ENCODE measurements at places on chromosomes 1 and 21. TPM values are rescaled to one million over a fixed set of nuclear protein-coding genes. Genes with fewer than 3 reads are reported as not detected.

GRCh38 chr1:30679201-30679975, 44.0 kb downstream of the MATN1 start:
- no peak overlapping the region for H3K4me3 ChIP-seq
- DNase-seq: no peak
- H3K27me3 ChIP-seq: peaks cover 3% of the 10 kb centered on the region
- peaks cover 18% of the 10 kb centered on the region for H3K4me1 ChIP-seq
- no peak overlapping the region for H3K27ac ChIP-seq

DNA sequence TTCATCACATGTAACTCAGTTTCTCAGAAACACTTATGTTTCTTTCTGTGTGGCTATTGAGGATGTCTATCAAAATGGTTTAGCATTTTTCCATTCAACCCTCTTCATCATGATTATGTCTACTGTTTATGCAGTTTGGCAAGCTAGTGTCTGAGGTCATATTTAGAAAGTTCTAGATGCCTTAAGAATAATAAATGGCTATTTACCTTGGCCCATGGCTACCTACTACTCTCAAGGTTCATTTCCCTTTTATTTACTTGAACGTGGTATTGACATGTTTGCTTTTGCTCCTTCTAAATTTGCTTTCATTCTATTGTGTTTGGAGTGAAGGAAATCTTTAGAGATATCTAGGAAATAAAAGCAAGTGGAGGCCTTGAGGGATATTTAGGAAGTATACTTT, 193.7 kb upstream of the OLFM3 start:
- H3K4me3 ChIP-seq: no peak overlapping the region
- no peak overlapping the region for H3K27ac ChIP-seq
- H3K4me1 ChIP-seq: no peaks in the 10 kb centered on the region
- H3K27me3 ChIP-seq: no peaks in the 10 kb centered on the region

GRCh38 chr1:30085811-30086770, 637.3 kb downstream of the MATN1 start:
- DNase-seq: no peak
- no peak overlapping the region for H3K27ac ChIP-seq
- H3K4me3 ChIP-seq: peak overlapping the region; percentile 11

- no peaks in the 10 kb centered on the region for H3K27me3 ChIP-seq
- no peak for DNase-seq
- peaks cover 56% of the 10 kb centered on the region for H3K4me1 ChIP-seq
- H3K27ac ChIP-seq: peak overlapping the region; percentile 93
- peaks cover 6% of the 10 kb centered on the region for H3K36me3 ChIP-seq
Observed at GRCh38 chr1:25569597-25570396, 26.4 kb downstream of the LDLRAP1 start.

- DNase-seq: no peak
- no peak overlapping the region for H3K4me3 ChIP-seq
- no peaks in the 10 kb centered on the region for H3K27me3 ChIP-seq
- no peaks in the 10 kb centered on the region for H3K36me3 ChIP-seq
- H3K4me1 ChIP-seq: no peaks in the 10 kb centered on the region
Observed at GRCh38 chr1:214470132-214470531, 81.3 kb downstream of the PTPN14 start.

GRCh38 chr21:45386728-45387371, 18.1 kb upstream of the COL18A1 start:
- H3K4me3 ChIP-seq: no peak overlapping the region
- peaks cover 27% of the 10 kb centered on the region for H3K4me1 ChIP-seq
- peak overlapping the region; percentile 32 for H3K27ac ChIP-seq
- no peaks in the 10 kb centered on the region for H3K27me3 ChIP-seq
- no peaks in the 10 kb centered on the region for H3K36me3 ChIP-seq

DNA sequence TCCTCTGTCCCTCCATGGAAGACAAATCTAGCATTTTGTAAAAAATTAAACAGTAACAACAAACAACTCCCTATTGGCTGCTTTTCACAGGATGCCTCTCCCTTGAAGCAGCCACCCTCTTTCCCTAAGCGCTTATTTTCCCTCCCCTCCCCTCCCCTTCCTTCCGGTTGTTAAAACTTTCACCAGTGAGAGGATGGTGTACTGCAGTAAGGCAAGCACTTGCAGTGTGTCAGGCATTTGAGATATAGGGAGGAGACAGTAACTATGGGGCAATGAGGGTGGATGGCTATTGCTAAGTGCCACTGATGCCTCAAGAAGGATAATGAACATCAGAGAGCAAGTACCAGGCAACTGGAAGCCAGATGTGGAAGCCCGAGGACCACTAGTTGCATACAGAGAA, 19.1 kb upstream of the KIAA1614 start:
- no peaks in the 10 kb centered on the region for H3K4me1 ChIP-seq
- DNase-seq: no peak
- H3K27me3 ChIP-seq: no peaks in the 10 kb centered on the region
- H3K36me3 ChIP-seq: no peaks in the 10 kb centered on the region
- no peak overlapping the region for H3K4me3 ChIP-seq
- H3K27ac ChIP-seq: no peak overlapping the region

DNA sequence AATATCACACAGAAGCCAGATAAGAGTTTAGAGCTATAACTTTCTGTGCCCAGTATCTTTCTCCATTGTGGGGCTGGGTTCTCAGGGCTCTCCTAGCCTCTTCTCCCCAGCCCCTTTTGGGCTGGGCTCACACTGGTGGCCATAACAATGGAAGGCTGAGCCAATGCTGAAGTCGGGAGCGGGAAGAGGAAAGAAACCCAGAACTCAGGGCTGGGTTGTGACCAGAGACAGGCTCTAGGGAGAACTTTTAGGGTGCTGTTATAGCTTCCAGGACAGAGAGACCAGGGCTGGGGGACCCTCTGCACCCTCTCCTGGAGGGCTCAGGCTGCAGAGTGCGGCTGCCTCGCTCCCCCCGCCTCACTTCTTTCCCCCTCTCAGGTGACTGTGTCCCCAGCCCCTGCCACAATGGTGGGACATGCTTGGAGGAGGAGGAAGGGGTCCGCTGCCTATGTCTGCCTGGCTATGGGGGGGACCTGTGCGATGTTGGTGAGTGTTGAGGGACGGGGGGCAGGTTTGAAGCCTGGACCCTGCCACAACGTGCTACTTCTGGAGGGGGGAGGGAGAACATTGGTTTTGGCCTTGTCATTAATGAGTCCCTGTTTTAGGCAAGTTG, 14.1 kb downstream of the BCAN start:
- H3K4me3 ChIP-seq: no peak overlapping the region
- peaks cover 62% of the 10 kb centered on the region for H3K27me3 ChIP-seq
- DNase-seq: no peak
- no peak overlapping the region for H3K27ac ChIP-seq
- peaks cover 36% of the 10 kb centered on the region for H3K4me1 ChIP-seq

DNA sequence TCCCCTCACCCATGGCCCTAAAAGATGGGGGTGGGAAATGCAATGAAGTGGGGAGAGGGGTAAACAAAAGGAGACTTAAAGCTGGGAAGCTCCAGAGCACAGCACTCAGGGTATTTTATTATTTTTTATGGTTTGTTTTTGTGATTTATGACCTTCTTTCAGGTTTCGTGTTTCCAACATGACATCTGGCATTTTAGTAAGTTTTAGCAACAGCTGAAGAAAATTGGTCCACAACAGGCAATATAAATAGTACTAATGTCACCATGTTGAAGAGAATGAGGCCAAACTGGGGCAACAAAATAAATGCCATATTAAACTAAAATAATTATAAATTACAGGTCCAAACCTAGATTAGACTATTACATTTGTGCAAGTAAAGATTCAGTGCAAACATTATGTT, 56.3 kb downstream of the TBX15 start:
- no peak overlapping the region for H3K4me3 ChIP-seq
- no peaks in the 10 kb centered on the region for H3K4me1 ChIP-seq
- H3K27ac ChIP-seq: no peak overlapping the region
- DNase-seq: no peak

DNA sequence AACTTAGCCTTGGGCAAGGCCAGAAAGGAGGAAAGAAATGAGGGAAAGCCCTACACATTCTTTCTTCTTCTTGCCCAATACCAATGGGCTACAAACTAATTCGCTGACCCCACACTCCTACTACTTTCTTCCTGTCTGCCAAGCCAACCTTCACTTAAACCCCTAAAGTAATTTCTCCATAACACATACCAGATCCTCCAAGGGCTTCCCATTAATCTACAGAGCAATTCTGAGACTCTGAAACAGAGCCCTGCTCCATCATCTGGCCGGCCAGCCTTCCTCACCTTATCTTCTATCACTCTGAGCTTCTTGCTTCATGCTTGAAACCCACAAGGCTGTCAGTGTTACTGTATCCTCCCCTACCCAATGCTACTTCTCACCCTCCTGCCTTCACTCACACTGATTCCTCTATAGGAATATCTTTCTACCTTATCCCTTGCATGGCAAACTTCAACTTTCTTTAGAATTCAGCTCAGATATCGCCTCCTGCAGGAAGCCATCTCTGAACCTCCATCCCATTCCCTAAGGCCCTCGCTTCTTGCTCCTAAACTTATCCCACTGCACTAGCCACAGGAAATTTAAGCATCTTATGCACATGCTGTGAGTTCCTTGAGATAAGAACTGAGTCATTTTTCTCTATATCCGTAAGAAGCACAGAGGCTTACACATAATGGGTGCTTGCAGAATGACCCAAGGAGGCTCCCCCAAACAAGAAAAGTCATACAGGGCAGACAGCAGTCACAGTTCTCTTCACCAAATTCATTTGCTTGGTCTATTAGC, 81.9 kb downstream of the JAK1 start:
- no peak overlapping the region for H3K4me3 ChIP-seq
- H3K27ac ChIP-seq: no peak overlapping the region
- H3K36me3 ChIP-seq: peaks cover 12% of the 10 kb centered on the region
- DNase-seq: peak; percentile 47
- H3K4me1 ChIP-seq: peaks cover 19% of the 10 kb centered on the region

GRCh38 chr1:198155253-198155652, 1.5 kb upstream of the NEK7 start:
- no peak overlapping the region for H3K4me3 ChIP-seq
- no peaks in the 10 kb centered on the region for H3K27me3 ChIP-seq
- H3K36me3 ChIP-seq: no peaks in the 10 kb centered on the region
- H3K27ac ChIP-seq: no peak overlapping the region
- peaks cover 19% of the 10 kb centered on the region for H3K4me1 ChIP-seq
- no peak for DNase-seq

GRCh38 chr1:50419192-50419906, 3.9 kb downstream of the DMRTA2 start:
- peak overlapping the region; percentile 40 for H3K4me3 ChIP-seq
- H3K36me3 ChIP-seq: no peaks in the 10 kb centered on the region
- H3K4me1 ChIP-seq: peaks cover 42% of the 10 kb centered on the region

- DNase-seq: no peak
- no peaks in the 10 kb centered on the region for H3K27me3 ChIP-seq
- H3K36me3 ChIP-seq: no peaks in the 10 kb centered on the region
Observed at GRCh38 chr1:94554580-94554979, 13.0 kb upstream of the F3 start.

- peaks cover 58% of the 10 kb centered on the region for H3K4me1 ChIP-seq
- no peak for DNase-seq
- no peaks in the 10 kb centered on the region for H3K27me3 ChIP-seq
- no peaks in the 10 kb centered on the region for H3K36me3 ChIP-seq
Observed at GRCh38 chr1:244657421-244657820, 4.5 kb downstream of the DESI2 start.

DNA sequence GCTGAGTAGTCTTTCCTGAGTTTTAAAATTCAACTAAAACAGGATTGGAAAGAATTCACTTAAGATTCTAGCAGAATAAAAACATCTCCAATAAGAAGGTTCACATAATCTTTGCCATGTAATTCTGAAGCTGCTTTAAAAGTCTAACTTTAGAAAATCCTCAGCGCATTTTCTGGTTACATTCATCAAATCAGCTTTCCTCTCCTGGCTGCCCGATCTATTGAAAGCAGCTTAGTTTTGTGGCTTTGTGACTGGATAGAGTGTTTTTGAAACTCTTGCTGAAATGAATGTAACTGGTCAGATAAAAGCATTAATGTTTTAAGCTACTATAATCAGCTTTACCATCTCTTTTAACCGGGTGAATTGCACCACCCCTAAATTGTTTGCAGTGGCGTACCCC, 66.8 kb downstream of the DOP1B start:
- H3K27ac ChIP-seq: no peak overlapping the region
- H3K4me3 ChIP-seq: no peak overlapping the region
- DNase-seq: no peak
- H3K27me3 ChIP-seq: no peaks in the 10 kb centered on the region
- peaks cover 30% of the 10 kb centered on the region for H3K36me3 ChIP-seq
- no peaks in the 10 kb centered on the region for H3K4me1 ChIP-seq

GRCh38 chr1:151327903-151328674, 873 bp upstream of the PI4KB start:
- peak overlapping the region; percentile 82 for H3K4me3 ChIP-seq
- no peak for DNase-seq
- peaks cover 45% of the 10 kb centered on the region for H3K4me1 ChIP-seq
- peak overlapping the region; percentile 87 for H3K27ac ChIP-seq
- H3K36me3 ChIP-seq: no peaks in the 10 kb centered on the region

- peak overlapping the region; percentile 66 for H3K27ac ChIP-seq
- H3K4me3 ChIP-seq: no peak overlapping the region
- no peak for DNase-seq
- no peaks in the 10 kb centered on the region for H3K27me3 ChIP-seq
- no peaks in the 10 kb centered on the region for H3K36me3 ChIP-seq
Observed at GRCh38 chr1:208230668-208231529, 13.3 kb downstream of the PLXNA2 start.

DNA sequence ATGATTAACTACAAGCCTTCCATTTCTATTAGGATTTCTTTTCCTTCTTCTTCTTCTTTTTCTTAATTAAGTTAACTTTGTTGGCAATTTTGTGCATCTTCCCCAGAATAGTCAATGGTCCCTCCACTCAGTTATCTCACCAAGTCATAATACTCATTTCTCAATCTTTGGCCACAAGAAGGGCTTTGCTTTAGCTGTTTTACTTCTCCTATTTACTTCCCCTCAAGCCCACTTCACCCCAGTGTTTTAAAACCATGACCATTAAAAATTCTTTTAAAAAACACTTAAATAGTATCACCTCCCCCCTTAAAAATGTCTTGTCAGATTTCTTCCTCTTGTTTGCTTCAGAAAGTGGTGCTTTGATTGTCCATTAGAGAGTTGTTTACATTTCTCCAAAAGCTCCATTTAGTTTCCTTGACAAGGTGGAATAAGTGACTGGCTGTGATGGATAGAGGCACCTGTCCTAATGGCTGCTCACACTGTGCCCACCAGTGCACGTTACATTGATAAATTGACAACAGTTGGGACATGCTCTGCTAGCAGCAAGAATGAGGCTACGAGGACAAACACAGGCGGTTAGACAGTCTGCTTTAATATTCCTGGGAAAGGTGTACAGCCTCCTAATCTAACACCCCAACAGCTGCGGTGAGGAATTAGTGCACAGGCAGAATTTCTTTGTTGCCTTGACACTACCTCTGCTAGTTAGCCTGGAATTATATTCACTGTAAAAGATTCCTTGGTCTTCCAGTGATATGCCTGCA, 354.7 kb downstream of the LMO4 start:
- H3K4me1 ChIP-seq: peaks cover 12% of the 10 kb centered on the region
- H3K4me3 ChIP-seq: peak overlapping the region; percentile 48
- H3K27ac ChIP-seq: peak overlapping the region; percentile 27
- H3K36me3 ChIP-seq: no peaks in the 10 kb centered on the region

Gene VANGL2
- 2.3 TPM for total RNA-seq

Gene TMCO2
- total RNA-seq: not detected

Gene SIPA1L2
- 45.4 TPM for total RNA-seq

Gene LDLRAD1
- not detected for total RNA-seq

Gene NR5A2
- 4.0 TPM for total RNA-seq

Gene PTGER3
- total RNA-seq: 23.9 TPM

Gene GOLT1A
- total RNA-seq: not detected
